T-helper 2 cell treated with Interferon-gamma antibody and Interleukin-4, amounts not matched to agents 100 ng/mL and 5 ng/mL, for 36 hours (primary cell): ENCODE measurements at places on chromosomes 5 and 9. TPM values are rescaled to one million over a fixed set of nuclear protein-coding genes. Genes with fewer than 3 reads are reported as not detected.

MLLT3 gene
- total RNA-seq = 34.6 and 36.5 TPM in 2 replicates

LCN1 gene
- total RNA-seq = not detected in 2 replicates

CDC37L1 gene
- total RNA-seq = 10.3 and 10.8 TPM in 2 replicates

BHMT gene
- total RNA-seq = not detected in 2 replicates

AQP7 gene
- total RNA-seq = 0.48 and 0.66 TPM in 2 replicates

LIFR gene
- total RNA-seq = not detected in 2 replicates

LMNB1 gene
- 290 and 293 TPM in 2 replicates for total RNA-seq

SHISAL2B gene
- total RNA-seq = not detected in 2 replicates

PHF24 gene
- total RNA-seq = not detected in 2 replicates

IL4 gene
- total RNA-seq = 4.0 and 7.9 TPM in 2 replicates

ENHO gene
- total RNA-seq = not detected in 2 replicates

PRKAA1 gene
- 61.3 and 69.3 TPM in 2 replicates for total RNA-seq

HTR4 gene
- not detected in 2 replicates for total RNA-seq

FRMPD1 gene
- not detected in 2 replicates for total RNA-seq
